ENCODE measurements at places on chromosomes 4 and X. TPM values are rescaled to one million over a fixed set of nuclear protein-coding genes. Genes with fewer than 3 reads are reported as not detected.

The CORIN gene
- total RNA-seq, result 0.49 TPM

The CSAG2 gene
- not detected for total RNA-seq

The CXCL11 gene
- not detected for total RNA-seq

The ZIC3 gene
- total RNA-seq, result not detected

The PSAPL1 gene
- not detected for total RNA-seq

The TMEM144 gene
- total RNA-seq, result 2.0 TPM

The ADH7 gene
- not detected for total RNA-seq

The RS1 gene
- not detected for total RNA-seq

The DTHD1 gene
- total RNA-seq, result not detected

Measured in mesangial cell (primary cell).